T-helper 2 cell treated with Interferon-gamma antibody and Interleukin-4, amounts not matched to agents 5 μg/mL and 100 μg/mL, for 36 hours (primary cell): ENCODE measurements at places on chromosomes 4 and X.

DNA sequence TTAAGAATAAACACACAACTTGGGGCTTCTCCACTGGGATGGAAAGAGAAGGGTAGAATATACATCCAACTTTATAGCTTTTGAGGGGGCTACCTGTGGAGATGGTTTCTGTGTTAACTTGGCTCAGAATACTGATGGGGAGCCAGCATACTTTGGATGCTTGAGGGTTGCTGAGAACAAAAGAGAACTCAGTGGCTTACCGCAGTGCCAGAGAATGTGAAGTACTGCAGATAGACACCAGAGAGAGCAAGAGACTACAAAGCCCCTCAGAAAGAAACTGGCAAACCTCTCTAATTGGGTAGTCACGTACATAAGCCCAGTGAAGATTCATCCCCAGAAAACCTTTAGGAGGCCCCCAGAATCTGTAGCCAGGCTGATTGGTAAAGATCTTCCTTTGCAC, 214.4 kb downstream of the DCHS2 start:
- DNase-seq: no peak

DNA sequence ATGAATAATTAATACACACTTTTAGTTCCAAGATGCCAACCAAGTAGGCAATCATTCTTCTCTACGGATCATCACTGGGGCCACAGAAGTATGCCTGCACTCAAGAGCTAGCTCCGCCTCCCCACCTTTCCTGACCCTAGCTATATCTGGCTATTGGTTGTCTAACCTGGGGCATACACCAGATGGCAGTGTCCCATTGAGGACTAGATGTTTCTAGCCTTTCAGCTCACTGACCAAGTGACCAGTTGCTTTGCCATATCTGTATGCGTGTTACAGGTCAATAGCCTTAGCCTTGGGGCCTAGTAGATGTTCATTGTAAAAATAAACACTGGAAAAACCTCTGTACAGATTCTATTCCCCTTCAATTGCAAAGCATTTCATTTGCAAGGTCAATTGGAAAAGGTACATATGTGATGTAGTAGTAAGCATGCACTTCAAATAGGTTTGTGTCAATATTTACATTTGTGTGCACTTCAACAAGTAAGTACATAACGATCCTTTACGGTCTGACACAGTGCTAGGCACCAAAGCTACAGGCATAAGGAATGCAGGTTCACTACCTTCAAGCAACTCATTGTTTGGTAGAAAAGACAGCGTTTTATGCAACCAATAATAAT, 521.7 kb downstream of the PPARGC1A start:
- no peak for DNase-seq

DNA sequence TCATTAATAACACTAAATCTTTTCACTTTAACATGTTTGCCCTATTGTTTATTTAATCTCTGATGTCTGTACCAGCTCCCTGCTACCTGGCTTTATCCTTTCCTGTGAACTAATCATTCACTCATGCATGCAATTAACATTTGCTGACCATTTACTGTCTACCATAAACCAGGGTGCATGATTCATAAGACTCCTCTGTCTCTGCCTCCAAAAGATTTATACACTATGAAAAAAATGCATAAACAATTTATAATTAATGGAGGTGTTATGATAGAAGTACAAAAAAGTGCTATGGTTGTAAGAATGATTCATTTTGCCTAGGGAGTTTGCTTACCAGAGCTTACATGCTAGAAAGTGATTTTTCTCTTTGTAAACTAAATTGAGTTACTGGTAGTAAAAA, 24.5 kb upstream of the CPEB2 start:
- no peak for DNase-seq

GRCh38 chr4:42104521-42104920, 47.9 kb downstream of the BEND4 start:
- no peak for DNase-seq

DNA sequence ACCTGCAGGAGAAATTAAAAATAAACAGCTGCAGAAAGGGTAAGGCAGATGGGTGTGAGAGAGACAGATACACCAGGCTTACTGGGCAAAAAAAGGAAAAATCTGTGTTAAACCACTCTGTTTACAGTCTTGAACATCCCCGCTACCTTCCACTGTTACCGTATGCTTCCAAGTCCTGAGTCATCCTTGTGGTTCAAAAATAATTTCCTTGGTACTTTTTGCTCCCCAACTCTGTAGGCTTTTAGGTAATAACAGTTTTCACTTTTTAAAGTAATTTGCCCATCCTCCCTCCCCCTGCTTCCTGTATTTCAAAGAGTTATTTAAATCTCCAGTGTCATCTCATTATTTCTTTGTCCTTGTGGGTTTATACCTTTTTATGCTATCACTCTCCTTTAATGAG, 210.1 kb upstream of the FAT4 start:
- no peak for DNase-seq
